NCI-H2107 (cell line): ENCODE measurements at places on chromosomes 2 and 18.

- no peak for DNase-seq
These were observed 8.1 kb downstream of the SEPTIN2 start for GRCh38 chr2:241323778-241324177.

GRCh38 chr2:212923393-212923792 lies 228.0 kb downstream of the IKZF2 start:
- DNase-seq = no peak

GRCh38 chr2:174510583-174511189 lies 23.9 kb upstream of the GPR155 start:
- no peak for DNase-seq

DNA sequence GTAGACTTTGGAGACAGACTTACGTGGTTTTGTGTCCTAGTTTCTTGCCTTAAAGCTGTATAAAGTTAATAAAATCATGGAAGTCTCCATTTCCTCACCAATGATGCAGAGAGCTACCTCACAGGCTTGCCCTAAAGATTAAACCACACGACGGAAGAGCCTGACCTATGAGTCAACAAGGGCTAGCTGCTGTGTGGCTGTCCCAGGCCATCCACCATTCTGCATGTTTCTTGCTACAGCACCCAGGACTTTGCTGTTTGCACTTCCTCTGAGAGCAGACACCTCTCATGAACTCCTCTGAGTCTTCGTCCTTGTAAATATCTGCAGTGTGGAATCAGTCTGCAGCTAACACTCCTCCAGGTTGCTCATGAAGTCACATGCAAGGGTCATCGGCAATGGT lies 160.0 kb upstream of the TRIB2 start:
- no peak for DNase-seq

DNA sequence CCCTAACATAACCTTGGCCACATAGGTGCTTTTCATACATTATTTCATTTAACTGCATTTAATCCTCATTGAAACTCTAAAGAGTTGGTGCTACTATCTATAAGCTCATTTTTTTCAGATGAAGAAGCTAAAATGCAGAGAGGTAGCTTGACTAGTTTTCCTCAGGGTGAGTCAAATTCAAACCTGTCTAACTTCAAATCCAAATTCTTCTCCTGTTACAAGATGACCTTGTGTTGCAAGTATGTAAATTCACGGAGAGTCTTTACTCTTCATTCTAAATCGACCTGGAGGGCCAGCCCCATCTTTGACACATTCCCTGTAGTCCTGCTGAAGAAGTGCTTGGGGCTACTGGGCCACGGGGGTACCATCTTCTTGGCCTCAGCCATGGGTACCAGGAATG lies 8.2 kb upstream of the SETBP1 start:
- no peak for DNase-seq

- DNase-seq = no peak
These were observed 14.8 kb downstream of the STRN start for GRCh38 chr2:36951574-36951973.

- DNase-seq = no peak
These were observed 766 bp downstream of the PDE6D start for GRCh38 chr2:231780123-231780908.

- DNase-seq = no peak
These were observed 6.2 kb downstream of the COPS8 start for GRCh38 chr2:237091779-237092436.

- no peak for DNase-seq
These were observed 98.5 kb upstream of the BOD1L2 start for GRCh38 chr18:57048351-57048750.

DNA sequence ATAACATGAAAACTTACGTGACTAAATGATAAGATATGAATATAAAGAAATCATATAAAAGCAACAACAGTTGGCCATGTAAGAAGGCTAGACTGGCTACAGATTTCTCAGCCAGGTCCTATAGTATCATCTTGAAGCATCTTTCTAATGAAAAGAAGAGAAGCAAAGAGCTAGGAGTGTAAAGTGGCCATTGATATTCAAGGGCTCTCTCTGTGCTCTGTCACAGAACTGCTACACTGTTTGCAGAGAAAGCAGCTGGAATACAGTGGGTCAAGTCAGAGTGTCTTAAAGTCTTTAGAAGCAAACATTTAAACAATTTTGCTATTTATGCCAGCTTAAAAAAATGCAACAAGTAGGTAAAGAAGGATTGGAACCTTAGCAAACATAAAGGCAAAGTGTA lies 118.8 kb downstream of the SCN9A start:
- no peak for DNase-seq

DNA sequence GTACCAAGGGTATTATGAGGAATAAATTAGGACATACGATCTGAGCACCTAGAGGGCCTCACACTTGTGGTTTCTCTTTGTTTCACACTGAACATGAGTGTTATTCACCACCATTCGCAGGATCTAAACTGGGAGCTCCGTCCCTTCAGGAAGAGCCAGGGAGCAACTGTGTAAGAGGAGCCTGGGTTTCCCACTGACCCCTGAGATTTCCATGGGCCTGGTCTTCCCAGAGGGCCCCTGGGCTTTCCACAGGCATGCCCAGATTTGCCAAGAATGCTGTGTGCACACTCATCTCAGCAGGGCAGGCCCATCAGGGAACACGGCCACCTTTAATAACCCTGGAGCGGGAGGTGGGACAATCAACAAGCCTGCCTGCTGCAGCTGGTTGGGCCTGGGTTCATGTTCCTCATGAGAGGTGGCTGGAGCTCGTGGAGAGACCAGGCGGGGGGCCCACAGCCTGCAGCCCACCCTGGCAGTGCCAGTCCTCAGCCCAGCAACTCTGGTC lies 416.8 kb upstream of the MYT1L start:
- peak; percentile 75 for DNase-seq

GRCh38 chr2:228522977-228523376 lies 341.5 kb upstream of the SPHKAP start:
- no peak for DNase-seq

DNA sequence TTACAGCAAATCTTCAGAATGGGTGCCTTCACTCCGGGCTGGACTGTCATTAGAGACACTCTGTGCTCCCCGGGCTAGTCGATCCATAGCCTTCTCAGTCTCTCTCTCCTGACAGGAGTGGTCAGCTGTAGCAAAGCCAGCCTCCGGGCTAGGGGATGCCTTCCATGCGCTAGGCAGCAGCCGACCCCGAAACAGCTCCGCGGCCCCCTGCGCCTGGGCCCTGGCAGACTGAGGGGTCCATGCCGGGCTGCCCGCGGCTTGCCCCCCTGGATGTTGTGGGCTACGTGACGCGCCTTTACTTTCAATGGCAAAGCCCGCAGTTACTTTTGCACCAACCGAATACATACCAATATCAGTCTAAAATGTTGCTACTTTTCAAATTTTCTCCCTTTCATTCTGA lies 1447.2 kb downstream of the LRP1B start:
- DNase-seq = no peak

DNA sequence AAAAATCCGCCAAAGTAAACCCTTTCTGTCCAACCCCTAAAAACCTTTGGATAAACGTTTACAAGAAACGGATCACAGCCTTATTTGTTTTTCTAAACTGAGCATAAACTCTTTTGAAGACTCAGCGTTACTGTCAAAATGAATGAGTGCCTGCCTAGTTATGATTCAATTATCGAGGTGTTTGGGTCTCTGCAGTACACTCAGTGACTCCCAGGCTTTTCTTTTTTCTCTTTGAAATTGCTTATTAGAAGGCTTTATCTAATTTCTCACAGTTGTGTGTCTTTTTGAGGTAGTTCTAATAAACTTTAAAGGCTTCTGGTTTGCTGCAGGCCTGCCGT lies 663 bp downstream of the RHBDD1 start:
- no peak for DNase-seq

DNA sequence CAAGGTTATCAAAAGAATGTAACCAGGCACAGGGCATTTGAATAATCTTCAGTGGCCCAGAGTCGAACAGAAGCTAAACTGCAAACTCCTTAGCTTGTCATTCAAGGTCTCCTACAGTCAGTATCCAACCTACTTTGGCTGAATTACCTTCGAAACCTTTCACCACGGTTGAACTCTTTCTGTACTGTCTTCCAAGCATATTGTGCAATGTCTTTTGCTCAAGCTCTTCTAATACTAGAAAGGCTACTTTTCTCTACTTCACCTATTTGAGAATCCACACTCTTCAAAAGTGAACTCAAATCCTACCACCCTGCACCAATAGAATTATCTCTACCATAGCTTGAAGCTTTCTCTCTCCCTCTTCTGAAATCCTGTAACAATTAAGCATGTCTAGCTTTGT lies 142.9 kb downstream of the NR4A2 start:
- no peak for DNase-seq

GRCh38 chr2:109636317-109636716 lies 22.2 kb downstream of the SOWAHC start:
- no peak for DNase-seq

DNA sequence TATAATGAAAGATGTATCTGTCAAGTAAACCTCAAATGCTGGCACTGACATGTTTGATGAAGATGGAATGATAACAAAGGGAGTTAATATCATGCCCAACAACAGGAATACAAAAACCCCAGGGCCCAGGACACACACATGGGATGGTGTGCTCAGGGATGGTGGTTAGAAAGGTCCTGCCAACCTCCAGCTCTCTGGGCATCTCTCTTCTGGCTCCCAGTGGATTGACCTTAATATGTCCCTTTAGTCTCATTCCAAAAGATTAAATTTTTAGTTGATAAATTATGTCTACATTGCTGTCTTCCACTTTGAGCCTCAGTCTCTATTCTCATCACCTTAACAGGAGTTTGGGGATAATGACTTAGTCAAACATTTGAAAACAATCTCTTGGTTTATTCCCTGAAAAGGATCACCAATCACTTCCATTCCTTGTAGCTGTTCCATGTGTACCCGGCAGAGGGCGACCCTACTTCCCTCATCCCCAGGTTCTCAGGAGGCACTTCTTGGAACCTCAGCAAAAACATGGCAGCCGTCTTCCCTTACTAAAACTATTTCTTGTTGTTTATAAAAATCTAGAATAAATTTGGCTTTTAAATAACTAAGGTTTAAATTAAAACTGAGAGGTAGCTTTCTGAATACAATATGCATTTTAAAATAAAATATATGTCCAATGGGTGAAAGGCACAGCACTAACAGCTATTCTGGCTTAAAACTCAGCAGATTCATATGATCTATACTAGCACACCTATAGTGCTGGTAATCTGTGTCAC lies 29.6 kb downstream of the MCEE start:
- no peak for DNase-seq

GRCh38 chr18:75049455-75049789 lies 159.5 kb downstream of the PTGR3 start:
- no peak for DNase-seq

- no peak for DNase-seq
These were observed 682 bp upstream of the LNPK start for GRCh38 chr2:176002688-176003210.

GRCh38 chr2:160109243-160109642 lies 46.8 kb upstream of the PLA2R1 start:
- no peak for DNase-seq

DNA sequence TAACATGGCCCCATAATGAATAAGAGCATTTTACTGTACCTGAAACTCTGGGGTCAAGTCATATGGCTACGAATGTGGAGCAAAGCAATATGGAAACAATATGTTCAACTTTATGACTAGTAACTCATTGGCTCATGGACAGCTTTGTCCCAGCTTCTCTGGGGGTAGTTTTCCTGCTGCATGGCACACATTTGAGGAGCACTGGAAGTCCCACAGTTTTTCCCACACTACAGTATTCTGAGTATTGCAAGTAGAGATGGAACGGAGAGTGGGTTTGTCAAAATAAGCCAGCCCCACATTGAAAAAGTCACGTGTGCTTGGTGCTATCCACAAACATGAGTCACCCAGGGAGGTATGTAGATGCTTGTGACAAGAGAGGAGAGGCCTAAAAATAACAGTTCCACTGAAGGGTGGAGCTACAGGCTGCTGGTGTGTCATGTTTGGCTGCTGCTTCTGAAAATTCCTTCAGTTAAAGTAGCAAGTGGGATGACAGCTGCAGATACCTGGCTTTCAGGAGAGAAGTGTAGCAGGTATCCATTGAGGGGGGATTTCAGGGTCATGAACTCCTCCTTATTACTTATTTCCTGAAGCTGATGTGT lies 48.2 kb upstream of the CTAGE1 start:
- no peak for DNase-seq

- DNase-seq = no peak
These were observed 7.8 kb upstream of the SERPINB2 start for GRCh38 chr18:63879709-63880108.

GRCh38 chr2:146123256-146123655 lies 1603.3 kb upstream of the ZEB2 start:
- DNase-seq = no peak

DNA sequence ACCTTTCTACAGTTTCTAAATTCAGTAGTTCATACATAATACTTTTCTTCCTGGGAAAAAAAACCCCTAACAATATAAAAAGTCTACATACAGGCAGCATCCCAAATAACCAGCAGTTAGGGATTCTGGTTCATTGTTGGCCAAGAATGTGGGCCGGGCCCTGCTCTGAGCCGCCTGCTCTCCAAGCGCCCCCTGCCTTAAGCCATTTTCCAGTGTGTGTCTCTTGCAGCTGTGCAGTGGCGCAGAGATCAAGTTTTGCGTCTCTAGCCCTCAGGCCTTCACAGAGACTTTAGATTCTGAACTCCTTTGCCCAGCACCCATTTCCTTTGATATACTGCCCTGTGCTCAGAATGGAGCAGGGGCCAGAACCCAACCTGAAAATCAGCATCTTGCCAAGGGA lies 32.9 kb downstream of the RMC1 start:
- no peak for DNase-seq
